ENCODE measurements at places on chromosomes 6 and 20.
A peak's percentile ranks its signal among the peaks of the same experiment; 100 is the strongest.

DNA sequence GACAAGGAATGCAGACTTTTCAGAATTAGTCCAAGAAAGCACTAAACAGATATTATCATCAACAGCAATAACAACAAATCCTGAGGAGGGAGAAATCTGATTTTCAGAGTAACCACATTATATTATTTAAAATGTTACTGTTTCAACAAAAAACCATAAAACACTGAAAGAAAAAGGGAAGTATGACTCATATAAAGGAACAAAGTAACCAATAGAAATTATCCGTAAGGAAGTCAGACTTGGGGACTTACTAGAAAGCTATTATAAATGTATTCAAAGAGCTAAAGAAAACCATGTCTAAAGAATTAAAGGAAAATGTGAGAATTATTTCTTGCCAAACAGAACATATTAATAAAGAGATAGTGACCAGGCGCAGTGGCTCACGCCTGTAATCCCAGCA lies 98.1 kb downstream of the MYLK4 start:
- no peak for DNase-seq

GRCh38 chr6:100343316-100344077 lies 121.2 kb downstream of the SIM1 start:
- peak; percentile 62 for DNase-seq

DNA sequence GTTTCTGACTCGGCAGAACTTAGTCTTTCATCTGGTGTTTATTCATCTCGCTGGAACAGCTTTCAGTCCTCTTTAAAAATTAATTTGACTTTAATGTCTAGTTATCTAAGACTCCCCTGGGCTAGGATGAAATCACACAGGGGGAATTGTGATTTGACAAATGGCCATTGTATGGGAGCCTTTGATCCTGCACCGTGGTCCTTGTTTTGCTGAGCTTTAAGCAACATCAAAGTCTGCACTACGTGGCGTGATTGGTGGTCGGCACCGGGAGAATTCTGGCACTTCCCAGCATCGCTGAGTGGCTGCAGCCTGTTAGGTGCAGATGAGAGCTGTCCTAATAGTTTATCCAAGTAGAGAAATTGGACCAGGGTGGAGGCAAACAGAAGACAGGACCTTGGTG lies 146.9 kb downstream of the TBC1D7 start:
- DNase-seq: no peak

DNA sequence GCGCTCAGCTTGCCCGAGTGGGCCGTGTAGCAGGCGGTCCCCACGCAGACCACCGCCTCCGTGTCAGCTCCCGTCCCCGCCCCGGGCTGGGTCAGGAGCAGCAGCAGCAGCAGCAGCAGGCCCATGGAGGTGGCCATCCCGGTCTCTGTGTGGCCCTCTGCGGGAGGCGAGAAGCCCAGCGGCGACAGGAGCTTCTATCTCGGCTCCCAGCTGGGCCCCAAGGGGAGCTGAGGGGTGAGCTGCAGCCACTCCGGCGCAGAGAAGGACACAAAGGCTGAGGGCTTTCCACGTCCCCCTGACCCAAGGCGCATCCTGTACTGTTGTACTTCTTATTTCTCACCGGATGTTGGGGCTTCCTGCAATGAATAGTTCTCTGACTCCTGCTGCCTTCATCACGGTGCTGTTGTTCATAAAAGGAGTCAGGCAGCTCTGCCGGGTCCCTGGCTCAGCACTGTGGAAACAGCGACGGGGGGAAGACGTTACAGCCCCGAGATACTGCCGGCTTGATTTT lies at the start of gene CD93:
Gene CD93, minus strand, starts transcription at position 269 of the 511 bp plus-strand sequence. Its CDS starts 132 bp downstream, at position 137.
- DNase-seq: no peak

DNA sequence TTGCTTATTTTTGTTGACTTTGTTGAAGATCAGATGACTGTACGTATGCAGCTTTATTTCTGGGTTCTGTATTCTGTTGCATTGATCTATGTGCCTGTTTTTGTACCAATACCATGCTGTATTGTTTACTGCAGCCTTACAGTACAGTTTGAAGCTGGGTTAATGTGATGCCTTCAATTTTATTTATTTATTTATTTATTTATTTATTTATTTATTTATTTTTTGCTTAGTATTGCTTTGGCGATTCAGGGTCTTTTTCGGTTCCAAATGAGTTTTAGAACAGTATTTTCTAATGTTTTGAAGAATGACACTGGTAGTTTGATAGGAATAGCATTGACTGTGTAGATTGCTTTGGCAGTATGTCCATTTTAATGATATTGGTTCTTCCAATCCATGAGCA lies 210.3 kb downstream of the EPM2A start:
- no peak for DNase-seq

- peak; percentile 63 for DNase-seq
Measured at GRCh38 chr6:30782425-30783014, 38.2 kb upstream of the IER3 start.

DNA sequence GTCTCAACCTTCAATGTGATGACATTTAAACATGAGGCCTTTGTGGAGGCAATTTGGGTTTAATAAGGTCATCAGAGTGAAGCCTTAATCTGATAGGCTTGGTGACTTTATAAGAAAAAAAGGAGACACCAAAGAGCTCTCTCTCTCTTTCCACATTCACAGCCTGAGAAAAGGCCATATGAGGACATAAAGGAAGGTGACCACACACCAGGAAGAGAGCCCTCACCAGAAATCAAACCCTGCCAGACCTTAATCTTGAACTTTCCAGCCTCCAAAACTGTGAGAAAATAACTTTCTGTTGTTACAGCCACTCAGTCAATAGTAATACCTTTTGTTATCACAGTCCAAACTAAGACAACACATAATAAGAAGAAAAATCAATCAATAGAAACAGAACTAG lies 47.7 kb downstream of the COL12A1 start:
- DNase-seq: peak; percentile 19

DNA sequence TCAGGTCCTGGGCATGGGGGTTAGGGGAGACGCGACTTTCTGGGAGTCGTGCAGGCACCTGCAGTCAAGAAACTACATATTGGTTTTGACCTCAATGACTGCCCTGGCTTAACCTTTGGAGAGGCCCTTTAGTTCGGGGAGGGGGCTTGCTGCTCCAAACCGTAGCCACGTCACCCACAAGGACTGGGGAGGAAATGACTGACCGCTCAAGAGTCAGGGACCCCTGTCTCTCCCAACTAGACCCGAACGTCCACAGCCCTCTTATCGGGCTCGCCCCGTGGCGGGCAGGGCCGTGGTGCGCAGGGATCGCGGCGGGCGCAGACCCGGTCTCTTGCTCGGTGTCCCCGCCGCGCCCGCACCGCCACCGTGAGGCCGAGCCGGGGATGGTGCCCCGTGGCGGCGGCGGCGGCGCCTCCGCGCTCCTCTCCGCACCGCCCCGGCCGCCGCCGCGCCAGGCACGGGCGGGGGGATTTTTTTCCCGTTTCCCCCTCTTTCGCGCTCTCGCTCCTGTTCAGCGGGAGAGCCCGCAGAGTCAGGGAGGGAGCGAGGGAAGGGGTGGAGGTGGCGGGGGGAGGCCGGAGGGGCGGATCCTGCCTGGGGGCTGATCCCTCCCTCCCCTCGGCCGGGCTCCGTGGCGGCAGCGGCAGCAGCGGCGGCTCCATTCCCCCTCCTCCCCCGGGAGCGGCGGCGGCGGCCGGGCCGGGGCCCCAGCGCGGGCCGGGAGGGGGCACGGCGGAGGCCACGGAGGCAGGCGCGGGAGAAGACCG lies at the start of gene BRPF3:
Gene BRPF3, plus strand, starts transcription at position 632 of the 767 bp plus-strand sequence. CDS start 3,579 bp downstream, outside the sequence.
- peak; percentile 51 for DNase-seq

GRCh38 chr20:21191839-21192238 lies 66.0 kb downstream of the KIZ start:
- DNase-seq: no peak

DNA sequence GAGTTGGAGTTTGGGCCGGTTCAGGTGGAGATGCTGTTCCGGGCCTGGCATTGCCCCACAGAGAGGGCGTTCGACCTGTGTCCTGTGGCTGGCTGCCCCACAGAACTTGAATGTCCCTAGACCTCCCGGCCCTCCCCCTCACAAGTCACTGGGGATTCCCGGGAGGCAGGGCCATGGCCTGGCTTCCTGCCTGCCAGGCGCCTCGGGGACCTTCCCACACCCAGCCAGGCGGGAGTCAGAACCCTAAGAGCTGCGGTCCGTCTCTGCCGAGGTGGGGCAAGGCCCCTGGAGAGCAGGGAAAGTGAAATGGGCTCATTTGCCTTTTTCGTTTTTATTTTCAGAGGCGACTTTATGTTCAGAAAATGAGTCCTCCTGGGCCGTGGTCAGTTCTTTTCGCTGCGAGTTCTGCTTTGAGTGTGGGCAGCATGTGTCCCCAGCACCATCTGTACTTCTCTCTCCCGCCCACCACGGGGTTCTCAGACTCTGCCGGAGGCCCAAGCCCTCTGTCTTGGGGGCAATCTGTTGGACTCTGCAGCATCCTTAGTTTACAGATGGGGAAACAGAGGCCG lies 8.5 kb downstream of the RBM38 start:
- DNase-seq: no peak

DNA sequence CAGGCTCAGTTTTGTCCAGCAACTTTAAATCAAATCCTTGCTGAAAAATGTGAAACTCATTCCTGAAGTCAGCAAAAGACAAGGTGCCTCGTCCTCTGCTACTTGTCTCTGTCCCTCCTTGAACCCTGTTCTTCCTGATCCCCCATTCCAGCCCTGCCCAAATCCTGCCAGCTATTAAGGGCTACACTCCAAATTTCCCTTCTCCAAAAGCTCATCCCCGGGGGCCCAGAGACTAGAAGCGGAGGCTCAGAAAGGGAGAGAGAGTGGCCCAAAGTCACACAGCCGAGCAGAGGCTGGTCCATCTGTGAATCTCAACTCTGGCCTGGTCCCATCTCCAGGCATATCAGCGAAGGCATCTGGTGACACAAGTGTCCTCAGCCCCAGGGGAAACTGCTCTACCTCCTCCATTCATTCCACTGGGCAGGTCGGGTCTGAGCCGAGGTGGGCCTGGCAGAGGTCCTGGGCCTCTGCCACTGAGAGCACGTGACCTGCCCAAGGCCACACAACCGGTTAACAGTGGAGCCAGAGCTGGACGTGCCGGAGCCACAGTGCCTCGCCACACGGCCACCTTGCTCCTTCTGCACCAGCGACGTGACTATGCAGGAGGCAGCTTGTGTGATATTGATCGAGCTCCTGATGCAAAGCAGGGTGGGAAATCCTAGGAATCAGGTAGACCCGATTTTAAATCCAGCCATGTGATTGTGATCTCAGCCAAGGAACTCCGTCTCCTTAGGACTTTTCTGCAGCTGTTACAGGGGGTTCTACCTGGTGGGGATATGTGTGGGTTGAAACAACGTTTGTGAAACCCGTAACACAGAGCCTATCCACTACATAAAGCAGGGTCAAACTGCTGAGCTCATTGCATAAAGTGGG lies 28.6 kb downstream of the NOL4L start:
- DNase-seq: no peak

DNA sequence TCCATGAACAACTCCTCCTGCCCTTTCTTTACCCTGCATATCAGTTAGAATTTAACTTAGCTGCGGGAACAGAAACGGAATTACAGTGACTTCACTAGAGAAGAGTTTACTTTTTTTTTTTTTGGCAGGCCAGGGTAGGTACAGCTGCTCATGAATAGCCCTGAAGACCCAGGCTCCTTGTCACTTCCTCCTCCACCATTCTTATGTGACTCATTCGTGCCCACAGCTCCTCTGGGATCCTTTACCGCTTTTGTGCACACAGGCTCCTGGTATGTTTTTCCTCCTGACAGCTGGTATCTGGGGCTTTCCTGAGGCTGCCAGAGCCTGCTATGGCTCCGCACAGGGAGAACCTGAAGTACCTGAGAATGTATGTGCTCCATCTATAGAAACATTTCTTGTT lies 3.9 kb upstream of the KCNS1 start:
- peak; percentile 79 for DNase-seq

GRCh38 chr6:10381133-10381829 lies 33.6 kb downstream of the TFAP2A start:
- DNase-seq: no peak

DNA sequence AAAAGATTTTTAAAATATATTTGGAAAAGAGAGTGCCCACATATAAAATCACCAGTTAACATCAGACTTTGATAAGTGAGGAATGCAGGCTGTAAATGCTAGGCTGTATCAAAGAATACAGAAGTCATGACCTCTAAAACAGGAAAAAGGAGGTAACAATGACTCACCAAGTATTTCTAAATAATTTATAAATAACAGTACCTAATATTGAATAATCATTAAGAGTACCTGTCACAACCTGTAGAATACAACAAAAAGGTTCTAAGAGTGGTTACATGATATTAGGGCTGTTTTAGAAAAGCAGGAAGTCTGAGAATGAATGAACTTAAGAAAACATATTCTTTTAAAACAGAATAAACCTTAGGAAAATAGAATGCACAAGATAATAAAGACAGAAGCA lies 173.1 kb upstream of the CST7 start:
- DNase-seq: no peak

DNA sequence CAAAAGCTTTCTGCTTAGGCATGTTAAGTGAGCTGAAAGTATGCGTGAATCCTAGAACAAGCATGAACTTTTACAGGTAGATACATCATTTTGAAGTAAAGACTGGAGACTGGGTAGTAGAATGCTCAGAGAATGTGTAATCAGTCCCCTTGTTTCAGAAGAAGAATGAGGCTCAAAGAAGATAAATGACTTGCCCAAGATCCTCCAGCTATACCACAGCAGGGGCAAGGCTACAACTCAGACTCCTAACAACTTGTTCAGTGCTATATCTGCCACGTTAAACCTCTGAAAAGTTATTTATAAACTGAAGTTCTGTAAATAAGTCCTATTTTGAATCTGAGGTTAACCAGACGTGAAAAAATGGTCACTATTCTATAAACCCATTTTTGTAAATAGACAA lies 2.9 kb downstream of the RIPOR2 start:
- no peak for DNase-seq

GRCh38 chr6:39867592-39867991 lies 66.7 kb downstream of the MOCS1 start:
- DNase-seq: no peak

- no peak for DNase-seq
Measured at GRCh38 chr20:37225146-37225545, 36.5 kb downstream of the GHRH start.

DNA sequence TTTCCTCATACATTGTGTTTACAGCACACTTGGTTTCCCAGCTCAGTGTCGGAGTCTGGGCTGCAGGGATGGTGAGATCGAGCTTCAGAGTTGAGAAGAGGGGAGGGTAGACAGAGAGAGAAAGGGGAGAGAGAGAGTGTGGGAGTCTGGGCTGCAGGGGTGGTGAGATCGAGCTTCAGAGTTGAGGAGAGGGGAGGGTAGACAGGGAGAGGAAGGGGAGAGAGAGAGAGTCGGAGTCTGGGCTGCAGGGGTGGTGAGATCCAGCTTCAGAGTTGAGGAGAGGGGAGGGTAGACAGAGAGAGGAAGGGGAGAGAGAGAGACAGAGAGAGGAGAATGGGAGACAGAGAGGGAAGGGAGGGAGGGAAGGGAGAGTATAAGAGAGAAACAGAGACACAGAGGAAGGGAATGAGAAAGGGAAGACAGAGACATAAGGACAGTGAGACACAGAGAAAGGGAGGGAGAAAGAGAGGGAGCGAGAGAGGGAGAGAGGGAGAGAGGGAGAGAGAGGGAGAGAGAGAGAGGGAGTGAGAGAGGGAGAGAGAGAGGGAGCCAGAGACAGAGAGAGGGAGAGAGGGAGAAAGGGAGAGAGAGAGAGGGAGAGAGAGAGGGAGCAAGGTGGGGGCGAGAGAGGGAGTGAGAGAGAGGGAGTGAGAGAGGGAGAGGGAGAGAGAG lies 222.7 kb upstream of the GMDS start:
- DNase-seq: no peak

GRCh38 chr6:150403458-150404246 lies 34.8 kb downstream of the IYD start:
- DNase-seq: peak; percentile 87
